ENCODE measurements at places on chromosomes 3 and 15.
A peak's percentile ranks its signal among the peaks of the same experiment; 100 is the strongest.

GRCh38 chr15:71051539-71051938 lies 63.7 kb upstream of the THSD4 start:
- no peak for DNase-seq

DNA sequence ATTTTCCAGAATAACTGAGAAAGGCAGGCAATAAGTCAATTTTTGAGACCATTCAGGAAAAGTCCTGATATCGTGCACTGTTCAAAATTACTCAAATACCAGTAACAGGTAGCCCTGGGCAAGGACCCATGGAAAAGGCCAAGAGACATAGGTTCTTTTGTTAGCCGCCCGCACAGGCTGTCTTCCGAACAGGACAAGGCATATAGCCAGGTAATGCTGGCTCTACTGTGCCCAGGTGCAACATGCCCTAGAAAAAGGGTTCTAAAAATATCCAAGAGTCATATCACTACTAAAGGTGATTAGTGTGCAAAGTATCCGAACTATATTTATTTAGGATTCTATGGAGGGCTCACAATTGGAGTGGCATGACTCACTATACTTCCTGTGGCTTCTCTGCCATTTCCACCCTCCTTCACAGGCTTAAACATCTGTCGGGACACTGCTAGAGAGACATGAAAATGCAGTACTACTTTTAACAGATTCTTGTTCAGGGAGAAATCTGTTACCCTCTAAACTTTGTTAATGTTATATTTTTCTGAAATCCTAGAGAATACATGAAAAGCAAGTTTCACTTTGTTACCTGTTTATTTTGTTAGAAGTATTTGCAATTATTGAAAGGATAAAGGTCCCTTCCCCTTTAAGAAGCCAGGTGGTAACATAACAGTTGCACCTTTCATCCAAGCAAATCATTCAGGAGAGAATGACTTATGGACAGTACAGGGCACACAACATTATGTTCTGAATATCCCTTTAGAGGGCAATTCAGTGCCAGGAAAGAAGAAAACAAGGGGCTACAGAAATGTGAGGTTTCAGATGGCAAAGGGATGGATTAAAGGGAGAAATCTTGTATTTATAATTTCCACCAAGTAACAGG lies 293.3 kb upstream of the THBS1 start:
- DNase-seq, result no peak

DNA sequence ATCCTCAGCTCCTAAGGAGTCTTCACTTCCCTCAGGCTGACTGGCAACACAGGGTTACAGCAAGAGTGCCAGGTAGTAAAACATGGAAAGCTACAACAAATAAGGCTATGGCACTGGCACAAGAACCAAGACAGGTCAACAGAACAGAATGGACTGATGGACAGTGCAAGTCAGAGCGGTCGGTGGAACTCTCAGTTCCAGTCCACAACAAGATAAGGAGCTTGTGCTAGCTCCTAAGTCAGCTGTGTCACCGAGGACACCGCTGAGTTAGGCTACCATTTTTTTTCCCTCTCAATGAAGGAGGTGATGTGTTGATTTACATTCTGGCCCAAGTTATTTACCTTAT lies 55.9 kb upstream of the LIMD1 start:
- no peak for DNase-seq

DNA sequence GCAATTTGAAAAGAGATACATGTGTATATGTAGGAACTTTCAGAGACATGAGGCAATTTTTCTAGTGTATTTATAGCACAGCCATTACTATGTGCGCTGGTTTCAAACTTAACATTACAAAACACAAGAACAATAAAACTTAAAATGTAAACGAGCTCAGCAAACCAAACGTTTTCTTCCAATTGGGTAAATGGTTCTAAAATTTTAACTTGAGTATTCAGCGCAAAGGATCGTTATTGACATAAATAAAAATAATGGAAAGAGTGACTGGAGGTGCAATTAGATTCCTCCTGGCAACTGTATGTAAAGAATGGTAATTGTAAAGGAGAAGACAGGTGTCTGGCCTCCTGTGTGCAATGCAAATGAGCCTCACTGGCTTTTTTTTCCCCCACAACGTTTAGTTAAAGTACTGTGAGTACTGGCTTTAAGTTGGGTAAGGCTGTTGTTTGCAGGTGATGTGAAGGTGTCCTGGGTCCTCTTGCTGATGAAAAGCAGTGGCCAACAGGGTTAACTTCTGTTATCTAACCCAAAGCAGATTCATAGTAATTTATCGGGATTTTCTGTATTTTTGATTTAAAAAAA lies 14.1 kb upstream of the GADL1 start:
- no peak for DNase-seq

- DNase-seq, result no peak
Observed at GRCh38 chr3:134251731-134252391, 1.2 kb upstream of the RYK start.

- DNase-seq, result no peak
Observed at GRCh38 chr3:101184111-101184510, 136.3 kb downstream of the IMPG2 start.

GRCh38 chr15:85026304-85027032 lies 44.8 kb downstream of the PDE8A start:
- DNase-seq, result no peak

DNA sequence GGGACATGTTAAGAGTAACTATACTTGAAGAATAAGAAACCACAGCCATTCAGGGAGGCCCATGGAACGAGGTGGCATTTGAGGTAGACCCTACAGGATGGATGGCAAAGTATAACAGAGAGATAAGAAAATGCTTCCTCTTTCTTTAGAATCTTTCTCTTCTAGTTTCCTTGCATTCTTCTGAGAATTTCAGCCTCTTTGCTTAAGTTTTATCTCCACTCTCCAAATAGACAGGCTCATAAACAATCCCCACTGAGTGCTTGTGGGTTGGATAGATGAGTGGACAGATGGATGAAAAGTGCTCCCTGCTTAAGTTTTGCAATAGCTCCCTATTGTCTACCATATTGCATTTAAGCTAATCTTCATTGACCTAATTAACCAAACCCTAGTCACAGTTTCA lies 103.7 kb downstream of the MEX3B start:
- no peak for DNase-seq

GRCh38 chr3:45673273-45673672 lies 15.9 kb upstream of the SACM1L start:
- no peak for DNase-seq

DNA sequence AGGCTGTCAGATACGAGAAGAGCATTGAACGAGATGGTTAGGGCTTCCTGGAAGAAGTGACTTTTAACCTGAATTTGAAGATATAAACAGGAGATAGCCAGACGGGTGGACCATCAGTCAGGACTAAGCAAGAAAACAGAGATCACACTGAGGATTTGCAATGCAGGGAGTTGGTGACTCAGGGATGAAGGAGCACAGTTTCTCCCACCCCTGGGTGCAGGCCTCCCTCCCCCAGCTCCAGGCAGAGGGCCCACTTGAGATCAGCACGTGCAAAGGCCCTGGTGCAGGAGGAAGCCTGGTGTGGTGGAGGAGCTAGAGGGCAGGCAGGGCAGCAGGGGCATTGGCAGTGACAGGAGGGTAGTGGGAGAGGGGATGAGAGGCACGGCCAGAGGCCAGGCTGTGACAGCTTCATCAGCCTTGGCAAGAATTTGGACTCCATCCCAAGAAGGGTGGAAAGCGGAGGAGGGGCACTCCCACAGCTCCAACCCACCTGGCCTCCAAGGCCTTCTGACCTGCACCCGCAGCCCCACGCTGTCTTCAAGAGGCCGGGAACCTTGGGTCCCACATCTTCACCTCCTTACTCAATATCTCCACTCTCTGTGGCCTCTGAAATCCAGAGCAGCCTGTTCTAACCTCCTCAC lies 8.7 kb upstream of the PCSK6 start:
- no peak for DNase-seq

DNA sequence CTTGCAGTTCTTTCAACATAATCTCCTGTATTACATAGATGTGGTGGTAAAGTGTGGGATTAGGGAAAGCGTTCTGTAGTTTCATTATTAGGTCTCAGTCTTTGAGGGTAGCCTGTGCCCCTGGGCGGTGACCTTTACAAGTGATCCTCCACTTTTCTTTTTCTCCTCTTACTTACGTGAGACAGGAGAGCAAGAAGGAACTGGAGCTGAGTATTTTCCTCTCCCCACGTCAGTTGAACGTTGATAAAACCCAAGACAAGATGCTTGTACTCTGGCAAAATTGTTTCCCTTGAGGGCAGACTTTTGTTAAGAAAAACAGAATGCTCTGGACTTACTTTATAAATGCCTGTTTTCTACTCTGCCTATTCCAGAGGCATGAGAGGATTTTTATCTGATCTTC lies 378.7 kb downstream of the ZNF385D start:
- no peak for DNase-seq

- DNase-seq, result peak; percentile 20
Observed at GRCh38 chr15:48481802-48482201, 150.6 kb downstream of the DUT start.

DNA sequence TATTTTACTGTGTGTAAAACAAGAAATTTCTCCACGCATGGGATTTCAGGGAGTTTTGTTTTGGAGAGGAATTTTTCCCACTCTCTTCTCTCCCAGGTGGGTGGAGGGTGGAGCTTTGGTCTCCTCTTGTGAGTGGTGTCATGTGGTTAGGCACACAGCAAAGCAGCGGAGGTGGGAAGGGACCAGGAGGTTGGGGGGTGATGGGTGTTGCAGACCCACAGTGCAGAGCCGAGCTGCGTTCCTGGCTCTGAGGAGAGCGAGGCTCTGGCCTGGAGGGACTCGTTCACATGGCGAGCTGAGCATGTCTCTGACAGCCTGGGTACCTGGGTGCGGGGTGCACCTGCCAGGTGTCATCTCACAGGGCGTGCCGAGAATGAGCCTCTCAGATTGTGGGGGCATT lies 87.8 kb downstream of the RYR3 start:
- no peak for DNase-seq

DNA sequence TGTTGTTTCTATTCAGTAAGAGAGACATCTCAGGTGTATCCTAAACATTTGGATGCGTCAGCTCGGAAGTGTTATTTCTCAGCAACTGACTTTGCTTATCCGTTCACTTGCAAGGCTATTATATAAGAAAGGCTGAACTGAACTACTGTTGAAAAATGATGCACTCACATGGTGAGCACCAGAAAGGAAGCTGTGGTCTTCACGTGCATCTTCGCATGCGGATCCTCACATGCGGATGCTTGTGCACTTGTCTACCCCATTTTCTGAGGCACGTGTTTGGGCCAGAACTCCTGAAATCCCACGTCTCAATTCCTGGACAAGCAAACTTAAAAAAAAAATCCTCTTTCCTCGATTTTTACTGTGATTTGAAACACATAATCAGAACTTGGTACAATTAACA lies 63.2 kb downstream of the PDZRN3 start:
- no peak for DNase-seq

- no peak for DNase-seq
Observed at GRCh38 chr3:182005219-182005618, 293.5 kb downstream of the SOX2 start.

DNA sequence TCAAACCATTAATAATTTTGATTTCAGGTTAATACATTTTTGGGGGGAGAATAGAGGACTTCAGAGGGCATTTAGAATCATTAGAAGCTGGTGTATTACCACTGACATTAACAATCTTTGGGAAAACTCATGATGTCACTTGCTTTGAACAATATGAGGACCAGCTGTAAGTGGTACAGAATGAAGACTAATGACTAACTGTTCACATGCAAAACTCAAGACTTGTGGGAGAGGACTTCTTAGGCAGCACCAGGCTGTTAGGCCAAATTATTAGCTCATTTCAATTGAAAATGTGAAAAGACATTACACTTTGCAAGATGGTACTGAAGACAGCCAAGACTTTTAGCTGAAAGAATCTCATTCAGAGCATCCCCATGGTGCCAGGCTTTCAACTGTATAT lies 426.2 kb upstream of the ADAMTS9 start:
- DNase-seq, result no peak

DNA sequence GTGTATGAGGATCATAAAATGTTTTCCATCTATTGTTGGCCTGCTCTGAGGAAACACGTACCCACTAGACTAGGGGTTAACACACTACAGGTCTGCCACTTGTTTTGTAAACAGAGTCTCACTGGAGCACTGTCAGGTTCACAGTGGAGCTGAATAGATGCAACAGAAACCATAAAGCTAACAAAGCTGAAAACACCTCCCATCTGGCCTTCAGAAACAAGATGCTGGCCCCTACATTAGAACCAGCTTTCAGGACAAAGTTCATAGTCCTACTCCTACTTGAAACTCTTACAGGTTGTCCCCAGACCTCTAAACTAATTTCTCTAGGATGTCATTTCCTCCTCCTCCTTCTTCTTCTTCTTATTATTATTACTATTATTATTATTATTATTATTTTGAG lies 42.3 kb downstream of the SNX4 start:
- no peak for DNase-seq

DNA sequence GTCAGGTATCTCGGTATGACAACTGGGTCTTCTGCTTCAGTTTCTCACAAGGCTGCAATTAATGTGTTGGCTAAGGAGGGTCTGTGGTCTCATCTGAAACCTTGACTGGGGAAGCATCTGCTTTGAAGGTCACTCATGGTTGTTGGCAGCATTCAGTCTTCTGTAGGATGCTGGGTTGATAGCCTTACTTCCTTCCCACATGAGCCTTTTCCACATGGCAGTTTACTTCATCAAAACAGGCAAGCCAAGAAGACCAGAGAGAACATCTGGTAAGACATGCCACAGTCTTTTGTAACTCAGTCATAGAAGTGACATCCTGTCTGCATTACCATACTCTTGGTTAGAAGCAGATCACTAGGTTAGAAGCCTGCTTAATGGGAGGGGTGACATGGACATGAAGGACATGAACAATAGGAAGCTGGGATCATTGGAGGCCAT lies 49.5 kb downstream of the CMC1 start:
- no peak for DNase-seq

GRCh38 chr3:104291878-104292277 lies 1074.8 kb upstream of the ALCAM start:
- DNase-seq, result peak; percentile 9

GRCh38 chr3:167816953-167817352 lies 81.4 kb downstream of the SERPINI1 start:
- no peak for DNase-seq

GRCh38 chr3:119681279-119681678 lies 4.1 kb upstream of the COX17 start:
- DNase-seq, result no peak
